ENCODE measurements at places on chromosomes 1 and 21.

- DNase-seq, result no peak
Measured at GRCh38 chr1:65002508-65003315, 36.4 kb upstream of the JAK1 start.

GRCh38 chr1:33902486-33903209, 38.8 kb downstream of the HMGB4 start:
- DNase-seq, result no peak

DNA sequence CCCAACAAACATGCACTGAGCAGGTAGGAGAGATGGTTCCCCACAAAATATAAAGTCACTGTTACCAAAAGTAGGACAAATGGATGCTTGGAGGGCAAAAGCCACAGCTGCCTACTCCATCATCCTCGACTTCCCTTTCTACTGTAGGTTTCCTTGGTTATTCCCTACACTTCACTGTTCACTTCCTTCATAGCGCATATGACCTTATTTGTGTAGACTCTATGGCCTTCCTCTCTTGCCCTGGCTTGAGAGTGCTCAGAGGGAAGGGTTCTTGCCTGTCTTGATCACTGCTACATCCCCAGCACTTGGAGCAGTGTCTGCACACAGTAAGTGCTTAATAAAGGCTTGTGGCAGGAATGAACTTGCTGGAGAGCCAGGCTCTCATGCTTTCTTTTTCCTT, 14.6 kb upstream of the TRNP1 start:
- DNase-seq, result no peak

GRCh38 chr1:22053017-22053860, 730 bp downstream of the CDC42 start:
- peak; percentile 26 for DNase-seq

DNA sequence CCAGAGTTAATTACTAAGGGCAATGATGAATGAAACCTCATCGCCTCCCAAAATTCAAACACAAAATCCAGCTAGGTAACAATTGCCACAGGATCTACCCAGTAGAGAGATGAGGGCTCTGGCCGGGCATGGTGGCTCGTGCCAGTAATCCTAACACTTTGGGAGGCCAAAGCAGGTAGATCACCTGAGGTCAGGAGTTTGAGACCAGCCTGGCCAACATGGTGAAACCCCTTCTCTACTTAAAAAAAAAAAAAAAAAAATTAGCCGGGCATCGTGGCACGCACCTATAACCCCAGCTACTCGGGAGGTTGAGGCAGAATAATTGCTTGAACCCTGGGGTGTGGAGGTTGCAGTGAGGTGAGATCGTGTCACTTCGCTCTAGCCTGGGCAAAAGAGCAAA, 15.8 kb downstream of the CD2 start:
- DNase-seq, result no peak

DNA sequence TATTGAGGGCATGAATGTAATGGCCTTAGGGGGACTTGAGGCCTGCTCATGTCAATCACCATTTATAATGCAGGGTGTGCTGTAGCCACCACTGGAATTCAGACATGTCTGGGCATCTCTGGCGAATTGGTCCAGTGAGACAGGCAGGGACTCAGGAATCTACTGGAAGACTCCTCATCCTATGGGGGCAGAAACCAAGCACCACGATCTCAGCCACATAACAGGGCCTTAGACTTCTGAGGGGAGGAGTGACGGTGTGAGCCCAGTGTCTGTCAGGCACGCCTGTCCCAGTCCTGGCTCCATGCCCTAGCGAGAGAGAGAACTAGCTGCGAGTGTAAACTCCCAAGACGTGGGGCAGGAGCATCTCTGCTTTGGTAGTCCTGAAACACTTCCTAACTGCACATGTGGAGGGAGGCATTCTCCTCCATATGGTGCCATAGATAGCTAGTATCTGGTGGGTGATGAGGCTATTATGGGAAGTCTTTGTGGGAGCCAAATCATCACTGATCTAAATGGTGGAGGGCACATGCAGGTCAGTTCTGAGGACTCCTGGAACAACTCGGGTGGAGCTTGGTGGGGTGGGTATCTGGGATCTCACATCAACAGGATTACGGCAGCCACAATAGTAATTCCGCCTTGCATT, 29.8 kb upstream of the KIAA0040 start:
- DNase-seq, result no peak

Data from AG04449 (cell line).